ENCODE measurements at places on chromosomes 5 and 9.

DNA sequence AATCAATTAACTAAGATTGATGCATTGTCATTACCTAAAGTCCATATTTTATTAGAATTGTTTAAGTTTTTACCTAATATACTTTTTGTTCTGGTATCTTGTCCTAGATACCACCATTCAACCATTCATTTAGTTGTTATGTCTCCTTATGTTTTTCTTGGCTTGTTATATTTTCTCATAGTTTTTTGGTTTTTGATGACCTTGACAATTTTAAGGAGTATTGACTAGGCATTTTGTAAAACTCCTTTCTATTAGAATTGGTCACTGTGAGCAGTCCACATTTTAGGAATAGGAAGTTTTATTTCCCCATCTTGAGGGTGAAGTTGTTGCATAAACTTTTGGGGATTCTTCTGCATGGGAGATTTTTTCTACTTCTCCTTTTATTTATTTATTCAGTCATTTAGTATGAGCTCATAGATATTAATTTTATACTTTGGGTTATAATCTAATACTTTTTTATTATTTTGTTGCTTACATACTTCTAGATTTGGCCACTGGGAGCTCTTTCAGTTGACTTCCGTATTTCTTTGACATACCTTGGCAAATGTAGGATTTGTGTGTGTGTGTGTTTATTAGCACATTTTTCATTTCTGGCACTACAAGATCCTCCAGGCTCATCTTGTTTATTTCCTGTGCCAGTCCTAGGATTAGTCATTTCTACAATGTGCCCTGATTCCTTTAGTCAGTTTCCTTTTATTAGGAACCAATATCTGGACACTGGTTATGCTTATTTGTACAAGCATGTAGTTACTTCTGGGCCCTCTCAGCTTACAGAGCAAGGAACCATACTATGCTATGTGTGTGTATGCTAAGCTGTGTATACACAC, 134.9 kb upstream of the CDKN2B start:
- DNase-seq, result no peak

DNA sequence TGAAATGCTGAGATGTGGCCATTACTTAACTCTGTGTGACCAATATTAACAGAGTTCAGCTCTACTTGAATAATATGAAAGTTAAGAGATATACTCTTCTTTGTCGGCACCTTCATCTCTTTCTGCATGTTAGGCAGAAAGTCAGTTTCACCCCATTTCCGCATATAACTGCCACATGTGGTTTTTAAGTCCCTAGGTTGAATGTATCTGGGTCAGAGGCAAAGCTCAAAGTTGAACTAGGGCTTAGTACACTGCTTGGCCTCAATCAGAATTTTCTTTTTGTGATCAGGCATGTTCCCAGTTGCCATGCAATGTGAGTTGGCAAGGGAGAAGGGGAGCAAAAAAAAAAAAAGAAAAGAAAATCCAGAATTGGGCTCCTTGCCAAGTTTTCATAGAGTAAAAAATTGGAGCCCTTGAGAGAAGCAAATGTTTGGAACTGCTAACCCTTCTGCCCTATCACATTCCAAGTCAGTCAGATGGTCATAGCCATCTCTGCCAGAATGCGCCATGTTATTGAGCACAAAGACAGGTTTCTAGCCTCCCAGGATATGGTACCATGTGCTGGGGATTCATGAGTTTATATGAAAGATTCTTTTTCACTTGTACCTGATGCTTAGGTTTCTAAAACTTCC, 251.2 kb upstream of the RORB start:
- no peak for DNase-seq

- no peak for DNase-seq
Observed at GRCh38 chr5:80714570-80715298, 60.0 kb upstream of the DHFR start.

DNA sequence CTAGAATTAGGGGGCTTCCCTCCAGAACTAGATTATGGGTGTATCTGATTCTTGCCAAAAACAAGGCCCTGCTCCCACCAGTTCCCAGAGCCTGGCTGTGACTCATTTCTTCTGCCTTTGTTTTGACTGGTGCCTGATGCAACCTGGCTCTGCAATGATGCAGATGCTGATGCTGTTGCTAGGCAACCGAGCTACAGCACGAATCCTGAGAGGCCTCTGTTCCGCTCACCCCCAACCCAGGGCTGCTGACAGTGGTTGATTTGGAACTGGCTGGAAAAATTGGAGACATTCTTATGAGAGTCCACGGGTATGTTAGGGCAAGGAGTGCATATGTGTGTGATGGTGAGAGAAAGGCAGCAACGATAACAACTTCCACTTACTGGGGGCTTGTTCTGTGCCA, 100.3 kb downstream of the NSG2 start:
- peak; percentile 4 for DNase-seq

DNA sequence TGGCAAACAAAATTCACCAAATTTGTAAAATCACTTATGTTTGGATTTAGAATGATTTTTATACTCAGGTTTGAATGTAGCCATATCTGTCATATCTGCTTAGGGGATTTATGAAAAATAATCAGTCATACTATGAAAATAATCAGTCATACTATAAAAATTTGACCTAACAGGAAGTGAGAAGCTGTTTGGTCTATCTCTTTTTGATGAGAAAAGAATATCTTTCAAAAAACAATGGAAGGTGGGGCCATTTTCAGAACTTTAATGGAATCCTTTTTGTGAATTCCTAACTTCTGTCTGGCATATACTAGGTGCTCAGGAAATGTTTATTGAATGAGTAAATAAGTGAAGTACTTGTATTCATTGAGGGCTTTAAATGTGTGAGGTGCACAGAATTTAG, 70.1 kb downstream of the CWC27 start:
- no peak for DNase-seq

All from stimulated activated naive CD8-positive, alpha-beta T cell treated with anti-CD3 and anti-CD28 coated beads, Interleukin-15, amount 100 ng/mL, for 72 hours (primary cell).